ENCODE measurements at places on chromosomes 1 and 21. TPM values are rescaled to one million over a fixed set of nuclear protein-coding genes. Genes with fewer than 3 reads are reported as not detected.

DNA sequence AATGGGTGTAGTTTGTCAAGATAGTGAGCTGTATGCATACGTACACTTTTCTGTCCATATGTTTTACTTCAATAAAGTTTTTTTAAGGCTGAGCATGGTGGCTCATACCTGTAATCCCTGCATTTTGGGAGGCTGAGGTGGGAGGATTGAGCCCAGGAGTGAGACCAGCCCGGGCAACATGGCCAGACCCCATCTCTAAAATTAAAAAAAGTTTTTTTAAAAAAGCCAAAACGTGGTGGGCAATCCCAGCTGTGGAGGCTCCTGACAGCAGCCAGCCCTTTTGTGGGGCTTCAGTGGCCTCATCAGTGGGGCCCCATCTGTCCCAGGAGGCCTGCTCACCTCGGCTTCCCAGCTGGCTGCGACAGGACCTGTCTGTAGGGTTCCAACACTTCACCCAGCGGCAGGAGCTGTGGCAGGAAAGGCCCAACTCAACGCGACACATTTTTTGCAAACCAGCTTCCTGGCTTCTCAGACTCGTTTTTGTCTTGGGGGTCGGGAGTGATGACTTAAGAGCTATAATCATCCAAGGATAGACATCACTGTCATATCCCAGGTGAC is 56.9 kb upstream of the LBR start:
- DNase-seq, result no peak

DNA sequence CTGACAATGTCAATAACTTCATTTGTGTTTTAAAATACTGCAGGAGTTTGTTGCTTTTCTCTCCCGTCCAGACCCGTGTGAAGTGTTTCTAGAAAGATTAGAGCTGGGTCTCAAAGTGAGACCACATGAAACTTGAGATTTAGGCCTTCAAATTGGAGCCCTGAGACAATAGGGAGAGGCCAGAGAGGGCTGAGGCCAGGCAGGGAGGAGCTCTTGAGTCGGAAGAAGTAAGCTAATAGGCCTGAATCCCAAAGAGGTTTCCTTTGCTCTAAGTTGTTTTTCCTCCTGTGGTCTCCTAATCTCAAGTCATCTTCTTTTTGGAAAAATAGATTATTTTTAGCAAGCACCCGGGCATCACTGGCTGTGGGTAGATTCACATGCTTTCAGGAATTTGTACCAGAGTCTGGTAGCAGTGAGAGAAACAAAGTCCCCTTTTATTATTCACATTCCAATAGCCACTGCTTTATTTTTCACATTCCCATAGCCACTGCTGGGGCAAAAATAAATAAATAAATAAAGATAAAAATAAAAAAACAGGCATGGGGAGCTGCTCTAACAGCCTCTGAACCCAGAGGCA is 25.6 kb downstream of the CD244 start:
- DNase-seq, result no peak

GRCh38 chr1:62235576-62235975 is 40.9 kb downstream of the L1TD1 start:
- no peak for DNase-seq

- no peak for DNase-seq
Measured at GRCh38 chr21:33289199-33289819, 23.1 kb downstream of the IL10RB start.

GRCh38 chr1:44605914-44606615 is 68.2 kb downstream of the TMEM53 start:
- no peak for DNase-seq

DNA sequence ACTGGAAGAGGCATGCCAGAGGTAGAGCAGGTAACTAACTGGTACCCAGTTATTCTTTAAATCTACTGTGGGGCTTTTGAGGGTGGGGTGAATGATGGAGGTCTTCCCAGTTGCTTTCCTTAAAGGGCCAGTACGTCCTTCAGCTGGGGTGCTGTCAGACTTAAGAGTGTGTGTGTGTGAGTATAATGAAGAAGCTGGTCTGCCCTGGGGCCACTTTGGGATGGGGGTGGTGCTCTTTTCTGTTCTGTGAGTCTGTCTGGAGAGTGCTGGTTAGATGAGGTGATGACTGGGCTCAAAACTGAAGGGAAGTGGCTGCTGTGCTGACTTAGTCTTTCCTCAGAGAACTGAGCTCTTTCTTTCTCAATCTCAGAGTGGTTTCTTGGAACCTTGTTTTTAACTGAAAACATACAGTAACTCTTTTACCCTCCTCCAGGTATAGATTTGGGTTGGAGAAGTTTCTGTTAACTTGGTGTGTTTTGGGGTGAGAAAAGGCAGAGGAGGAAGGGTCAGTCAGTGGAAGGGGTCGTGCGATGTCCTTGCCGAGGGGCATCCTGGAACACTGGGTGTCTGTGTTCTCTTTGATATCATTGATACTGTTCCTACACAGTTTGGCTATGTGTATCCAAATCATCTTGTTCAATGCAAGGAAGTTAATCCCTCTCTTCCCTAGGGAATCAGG is 746 bp downstream of the MACF1 start:
- DNase-seq, result no peak

DNA sequence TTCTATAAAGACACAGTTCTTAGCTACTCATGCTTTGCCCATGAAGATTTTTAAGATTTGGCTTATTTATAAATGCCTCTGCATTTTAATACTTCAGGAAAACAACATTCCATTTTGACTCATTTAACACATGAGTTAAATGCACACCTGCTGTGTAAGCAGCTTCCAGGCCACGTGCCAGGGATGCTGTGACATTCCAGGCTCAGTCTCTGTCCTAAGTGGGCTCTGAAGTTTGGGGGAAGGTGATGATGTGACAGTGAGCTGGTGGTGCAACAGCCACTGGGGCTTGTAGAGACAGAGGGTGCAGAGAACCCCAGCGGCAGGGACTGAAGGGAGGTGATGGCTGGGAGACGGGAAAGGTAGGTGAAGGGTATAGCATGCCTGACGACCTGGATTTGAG is 40.7 kb downstream of the HHAT start:
- no peak for DNase-seq

DNA sequence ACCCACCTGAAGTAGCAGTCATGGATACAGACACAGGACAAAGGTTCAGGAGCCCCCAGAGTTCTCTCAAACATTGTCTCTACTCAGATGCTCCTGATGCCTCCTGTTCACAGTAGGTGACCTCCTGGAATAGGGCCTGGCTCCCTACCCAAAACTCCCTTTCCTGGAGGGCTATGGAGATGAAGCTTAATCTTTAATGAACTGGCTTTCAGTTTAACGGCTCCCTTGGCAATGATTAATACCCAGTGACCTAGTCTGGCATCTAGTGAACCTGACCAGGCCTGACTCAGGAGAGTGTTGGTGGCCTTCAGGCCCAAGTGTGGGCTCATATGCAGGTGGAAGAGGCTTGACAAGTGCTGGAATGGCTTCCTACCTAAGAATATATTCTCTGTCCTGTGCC is 65.2 kb upstream of the TRABD2B start:
- no peak for DNase-seq

DNA sequence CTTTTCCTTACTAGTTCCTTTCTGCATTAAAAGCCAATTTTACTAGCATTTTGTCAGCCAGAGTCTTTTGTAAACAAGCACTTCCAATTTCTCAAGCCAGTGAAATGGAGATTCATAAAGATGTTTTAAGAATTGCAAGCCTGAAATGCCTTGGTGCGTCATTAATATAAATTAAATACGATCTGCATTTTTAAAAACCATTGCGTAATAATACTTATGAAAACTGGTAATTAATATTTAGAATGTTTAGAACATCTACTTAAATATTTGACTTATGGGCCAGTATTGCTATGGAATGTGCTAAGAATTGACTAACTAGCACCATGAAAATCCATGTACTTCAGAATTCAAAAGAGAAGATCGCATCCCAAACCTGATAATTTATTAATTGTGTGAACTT is 89.1 kb upstream of the PROX1 start:
- DNase-seq, result no peak

DNA sequence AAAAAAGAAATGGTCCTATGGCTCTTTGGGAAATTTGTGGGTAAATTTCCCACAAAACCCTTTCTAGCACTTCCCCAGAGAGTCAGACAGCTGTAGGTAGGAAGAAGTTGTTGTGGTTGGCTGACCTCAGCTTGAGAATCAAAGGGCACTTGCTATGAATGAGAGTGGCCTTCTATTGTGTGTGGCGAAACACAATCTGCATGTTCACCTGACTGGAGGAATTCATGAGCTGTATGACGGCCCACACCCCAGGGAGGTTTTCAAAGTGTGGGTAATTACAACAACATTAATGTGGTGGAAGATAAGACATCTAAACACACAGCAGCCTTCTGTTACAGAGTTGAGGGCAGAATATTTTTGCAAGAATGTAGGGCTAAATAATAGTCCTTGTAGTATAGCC is 38.8 kb downstream of the NGF start:
- DNase-seq, result no peak

DNA sequence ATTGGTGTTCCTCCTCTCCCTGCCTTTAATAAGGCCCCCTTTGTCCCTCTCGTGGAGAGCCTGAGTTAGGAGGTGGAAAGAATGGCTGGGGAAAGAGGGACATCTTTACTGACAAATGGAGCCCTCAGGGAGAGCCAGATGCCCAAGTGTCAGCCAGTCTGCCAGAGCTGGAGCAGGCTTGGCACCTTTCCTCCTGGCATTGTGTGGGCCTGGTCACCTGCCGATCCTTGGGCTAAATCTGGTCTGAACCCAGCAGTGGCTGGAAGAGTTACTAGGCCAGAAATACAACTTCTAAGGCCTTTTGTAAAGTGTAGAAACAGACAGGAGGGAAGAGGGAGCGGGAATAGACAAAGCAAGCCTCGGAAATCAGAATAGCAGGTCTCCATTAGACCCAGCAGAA is 24.9 kb downstream of the VANGL1 start:
- DNase-seq, result no peak

GRCh38 chr1:89516055-89516454 is 8.6 kb upstream of the LRRC8B start:
- DNase-seq, result no peak

GRCh38 chr1:60262701-60263100 is 189.1 kb upstream of the C1orf87 start:
- no peak for DNase-seq

- no peak for DNase-seq
Measured at GRCh38 chr1:32627596-32628162, 22.7 kb downstream of the ZBTB8OS start.

DNA sequence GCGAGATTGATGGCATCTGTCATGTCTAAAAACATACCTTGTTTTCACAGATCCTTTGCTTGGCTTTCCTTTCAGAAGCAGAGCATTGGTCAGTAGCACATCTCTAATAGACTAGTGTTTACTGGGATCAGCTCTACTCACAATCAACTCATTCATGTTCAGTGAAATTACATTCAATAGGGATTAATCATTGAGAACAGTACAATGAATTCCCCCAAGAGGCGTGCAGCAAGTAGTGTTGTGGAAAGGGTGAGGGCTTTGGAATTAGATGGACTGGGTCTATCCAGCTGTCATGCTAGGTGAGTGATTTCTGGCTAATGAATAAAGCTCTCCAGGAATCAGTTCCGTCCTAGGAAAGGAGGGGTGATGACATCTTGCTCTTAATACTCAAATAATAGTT is 155.2 kb upstream of the COA6 start:
- no peak for DNase-seq

- DNase-seq, result no peak
Measured at GRCh38 chr1:167922023-167922422, 8.1 kb upstream of the ADCY10 start.

GRCh38 chr1:14373081-14373758 is 225.3 kb upstream of the KAZN start:
- DNase-seq, result no peak

GRCh38 chr1:1664941-1665814 is 6.4 kb upstream of the CDK11B start:
- DNase-seq, result no peak

- DNase-seq, result no peak
Measured at GRCh38 chr1:27139980-27140379, 14.9 kb downstream of the SLC9A1 start.

GRCh38 chr1:44588551-44589210 is 85.6 kb downstream of the TMEM53 start:
- DNase-seq, result no peak

DNA sequence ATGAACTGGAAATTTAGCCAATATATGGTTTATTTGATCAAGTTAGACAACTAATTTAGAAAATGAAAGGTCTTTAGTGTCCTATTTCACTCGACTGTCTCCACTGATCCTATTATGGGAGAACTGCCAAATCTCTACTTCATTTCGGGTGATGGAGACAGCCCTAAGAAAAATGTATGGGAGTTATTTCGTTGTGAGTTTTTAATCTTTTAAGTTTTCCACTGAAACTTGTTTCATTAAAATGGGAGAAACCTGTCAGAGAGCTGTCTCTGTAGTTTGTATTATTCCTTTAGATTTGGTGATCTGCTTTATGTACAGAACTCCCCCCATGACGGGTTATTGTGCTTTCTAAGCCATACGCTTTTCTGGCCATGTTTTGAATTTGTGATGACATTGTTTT is 899.7 kb downstream of the ADGRL2 start:
- no peak for DNase-seq

GRCh38 chr1:221712198-221712684 is 29.6 kb downstream of the DUSP10 start:
- no peak for DNase-seq

DNA sequence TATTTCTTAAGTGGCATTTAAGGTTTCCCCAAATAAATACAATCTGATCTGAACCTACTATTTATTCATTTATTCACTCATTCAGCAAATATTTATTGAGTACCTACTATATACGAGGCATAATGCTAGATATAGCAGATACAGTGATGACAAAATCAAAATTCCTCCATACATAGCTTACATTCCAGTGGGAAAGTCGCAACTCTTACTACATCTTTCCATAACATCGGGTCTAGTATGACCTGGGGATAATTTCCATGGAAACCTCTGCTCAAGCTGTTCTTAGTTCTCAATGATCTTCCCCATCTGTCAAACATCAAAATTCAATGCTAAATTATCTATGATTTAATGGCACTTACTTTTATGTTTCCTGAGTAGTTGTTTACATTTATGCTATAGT is 70.8 kb upstream of the PRKACB start:
- DNase-seq, result no peak

- DNase-seq, result no peak
Measured at GRCh38 chr1:30609999-30610345, 113.4 kb downstream of the MATN1 start.

GRCh38 chr1:52834798-52835197 is 7.8 kb upstream of the ZYG11A start:
- no peak for DNase-seq

Gene KIF26B
- 10.7 TPM for total RNA-seq

Gene ALX3
- total RNA-seq, result not detected

Gene OR2T33
- not detected for total RNA-seq

Gene VANGL2
- total RNA-seq, result 8.1 TPM

Gene LCE3D
- total RNA-seq, result not detected

Gene CTH
- 6.5 TPM for total RNA-seq

Gene LRRN2
- total RNA-seq, result 14.4 TPM

Gene ITLN2
- not detected for total RNA-seq

Gene SPRR2B
- not detected for total RNA-seq

Gene PEF1
- 69.0 TPM for total RNA-seq

Gene LCE1A
- not detected for total RNA-seq

Gene VSIG8
- not detected for total RNA-seq

Gene DENND2D
- 81.0 TPM for total RNA-seq

Gene ZNF281
- total RNA-seq, result 13.1 TPM

Gene KIF17
- total RNA-seq, result 4.9 TPM

Gene TNFRSF14
- 95.0 TPM for total RNA-seq

Data from kidney (tissue), 22 donors.